Tibial nerve (tissue), 4 donors: ENCODE measurements at places on chromosomes 7 and 10.
A peak's percentile ranks its signal among the peaks of the same experiment; 100 is the strongest.

DNA sequence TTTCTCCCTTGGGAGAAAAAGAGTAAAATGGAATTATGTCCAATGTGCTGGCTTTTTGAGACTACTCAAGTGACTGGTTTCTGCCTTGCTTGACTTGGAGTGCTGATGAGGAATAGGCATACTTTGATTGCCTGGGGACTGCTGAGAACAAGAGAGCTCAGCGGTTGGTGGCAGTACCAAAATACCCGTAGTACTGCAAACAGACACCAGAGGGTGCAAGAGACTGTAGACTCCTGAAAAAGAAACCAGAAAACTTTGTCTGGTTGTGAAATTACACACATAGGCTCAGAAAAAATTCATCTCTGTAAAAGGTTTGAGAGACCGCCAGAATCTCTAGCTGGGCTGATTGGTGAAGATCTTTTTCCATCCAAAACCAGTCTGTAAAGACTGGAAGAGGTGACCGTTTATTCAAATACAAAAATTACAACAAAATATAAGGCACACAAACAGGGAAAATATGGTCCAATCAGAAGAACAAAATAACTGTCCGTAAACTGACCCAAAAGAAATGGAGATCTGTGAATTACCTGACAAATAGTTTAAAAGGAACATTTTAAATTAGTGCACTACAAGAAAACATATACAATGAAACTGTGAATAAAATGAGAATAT is 18.5 kb downstream of the BICC1 start:
- no peak for DNase-seq

- DNase-seq: peak; percentile 19
Measured at GRCh38 chr10:67520924-67521520, 175.0 kb downstream of the CTNNA3 start.

DNA sequence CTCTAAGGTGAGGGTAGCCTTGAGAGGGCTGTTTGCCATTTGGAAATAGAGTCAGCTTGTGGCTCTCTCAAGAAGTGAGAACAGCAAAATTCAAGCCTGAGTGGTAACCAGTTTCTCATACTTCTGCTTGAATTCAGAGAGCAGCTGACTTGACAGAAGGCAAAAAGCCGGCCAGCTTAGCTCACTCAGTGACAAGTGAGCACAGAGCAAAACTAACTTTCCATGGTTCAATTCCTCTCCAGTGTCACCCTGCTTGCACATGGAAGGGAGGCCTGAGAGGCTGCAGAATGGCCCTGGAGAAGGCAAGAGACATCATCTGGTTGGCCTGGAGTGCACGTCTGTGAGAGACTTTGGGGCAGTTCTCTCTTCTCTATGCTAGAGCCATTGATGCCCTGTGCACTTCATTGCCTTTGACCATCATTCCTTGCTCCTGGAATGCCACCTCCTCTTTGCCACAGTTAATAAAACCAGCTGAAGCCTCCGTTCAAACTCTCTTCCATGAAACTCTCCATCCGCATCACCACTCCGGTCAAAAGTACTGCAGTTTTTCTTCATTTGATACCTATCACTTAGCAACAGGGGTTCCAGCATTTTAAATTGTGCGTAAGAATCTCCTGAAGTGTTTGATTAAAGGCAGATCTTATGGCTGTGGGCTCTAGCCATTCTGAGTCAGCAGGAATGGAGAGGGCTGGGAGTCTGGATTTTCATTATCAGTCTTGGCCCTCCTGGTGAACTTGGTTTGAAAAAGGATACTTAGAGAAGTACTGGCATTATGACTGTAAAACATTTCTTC is 69.8 kb upstream of the PIK3CG start:
- DNase-seq: no peak

GRCh38 chr10:113003052-113003451 is 53.0 kb downstream of the TCF7L2 start:
- no peak for DNase-seq

- no peak for DNase-seq
Measured at GRCh38 chr7:39952803-39953202, 2.7 kb downstream of the CDK13 start.
